HCT116 (cell line): ENCODE measurements at places on chromosomes 5 and 9. TPM values are rescaled to one million over a fixed set of nuclear protein-coding genes. Genes with fewer than 3 reads are reported as not detected.

Gene HARS2
- total RNA-seq, result 38.8 TPM

Gene ACOT12
- not detected for total RNA-seq

Gene IL3
- total RNA-seq, result not detected

Gene PIP5KL1
- total RNA-seq, result 37.6 TPM

Gene HTR1A
- total RNA-seq, result not detected

Gene MYOZ3
- 0.10 TPM for total RNA-seq

Gene UAP1L1
- total RNA-seq, result 11.0 TPM

Gene IFNA2
- total RNA-seq, result not detected

Gene FOXI1
- total RNA-seq, result not detected

Gene ERAP2
- total RNA-seq, result 2.2 TPM

Gene TLE4
- 0.39 TPM for total RNA-seq

Gene SAXO1
- not detected for total RNA-seq

Gene CDKN2B
- total RNA-seq, result 9.8 TPM

Gene NR5A1
- total RNA-seq, result 0.64 TPM

Gene COL27A1
- 12.0 TPM for total RNA-seq

Gene TERT
- total RNA-seq, result 6.9 TPM

Gene ZNF484
- total RNA-seq, result 7.2 TPM

Gene GABRA1
- not detected for total RNA-seq

Gene RPL35
- 1,754 TPM for total RNA-seq

Gene ORM2
- 0.59 TPM for total RNA-seq

Gene RMI1
- total RNA-seq, result 26.8 TPM

Gene MEIKIN
- not detected for total RNA-seq

Gene PTCD2
- total RNA-seq, result 19.3 TPM

Gene FOXD4L4
- 0.52 TPM for total RNA-seq

Gene GRXCR2
- not detected for total RNA-seq

Gene CCDC192
- not detected for total RNA-seq

Gene PRLR
- total RNA-seq, result 0.10 TPM

Gene CEP78
- 48.1 TPM for total RNA-seq

Gene FOXD4L6
- total RNA-seq, result 0.54 TPM

Gene SLC6A7
- total RNA-seq, result not detected

Gene ABLIM3
- total RNA-seq, result 14.3 TPM

Gene ZNF169
- total RNA-seq, result 5.4 TPM

Gene ZNF366
- total RNA-seq, result not detected

Gene PCAT7
- 3.8 TPM for total RNA-seq

Gene CCL27
- total RNA-seq, result 1.0 TPM

Gene C5orf58
- total RNA-seq, result not detected

Gene TMEM252
- total RNA-seq, result not detected

Gene PPP3R2
- not detected for total RNA-seq

Gene NPDC1
- total RNA-seq, result 98.8 TPM

Gene OBP2B
- not detected for total RNA-seq

Gene C9orf153
- total RNA-seq, result not detected

Gene SPATA31A7
- not detected for total RNA-seq

Gene LCP2
- total RNA-seq, result 0.61 TPM

Gene SLC36A2
- total RNA-seq, result not detected

Gene TMEM171
- 5.4 TPM for total RNA-seq

Gene ESM1
- total RNA-seq, result not detected

Gene OBP2A
- not detected for total RNA-seq

Gene GALNT12
- 31.2 TPM for total RNA-seq

Gene TEX48
- total RNA-seq, result not detected

Gene GABRB2
- total RNA-seq, result not detected

Gene RFX3
- 11.8 TPM for total RNA-seq
